ENCODE measurements at places on chromosomes 6 and 20.

GRCh38 chr6:14276071-14276470 is 158.5 kb downstream of the CD83 start:
- no peak for DNase-seq

- DNase-seq, result no peak
Measured at GRCh38 chr6:101259505-101259904, 134.0 kb upstream of the GRIK2 start.

DNA sequence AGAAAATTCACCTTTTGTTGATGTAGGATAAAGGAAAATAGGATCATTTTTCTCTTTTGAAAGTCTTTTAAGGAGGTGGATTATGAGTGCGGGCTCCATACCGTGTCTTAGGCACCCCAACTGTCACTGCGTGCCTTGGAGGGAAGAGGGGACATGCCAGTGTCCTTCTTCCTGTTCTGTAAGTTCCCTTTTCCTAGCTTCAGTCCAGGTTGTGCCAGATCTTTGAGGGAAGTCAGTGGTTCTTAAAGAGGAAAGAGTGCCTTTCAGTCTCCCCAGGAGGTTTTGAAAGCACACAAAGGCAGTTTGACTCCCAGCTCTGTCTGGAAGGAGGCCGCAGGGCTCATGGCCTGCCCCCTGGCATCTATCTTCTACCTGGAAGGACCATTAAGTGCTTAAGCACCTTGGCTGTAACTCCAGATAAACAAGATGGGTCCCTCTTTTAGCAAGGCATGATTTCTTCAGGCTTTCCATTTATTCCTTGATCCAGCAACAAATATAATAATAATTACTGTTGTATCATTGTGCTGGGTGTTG is 13.0 kb downstream of the EFCAB8 start:
- DNase-seq, result no peak

DNA sequence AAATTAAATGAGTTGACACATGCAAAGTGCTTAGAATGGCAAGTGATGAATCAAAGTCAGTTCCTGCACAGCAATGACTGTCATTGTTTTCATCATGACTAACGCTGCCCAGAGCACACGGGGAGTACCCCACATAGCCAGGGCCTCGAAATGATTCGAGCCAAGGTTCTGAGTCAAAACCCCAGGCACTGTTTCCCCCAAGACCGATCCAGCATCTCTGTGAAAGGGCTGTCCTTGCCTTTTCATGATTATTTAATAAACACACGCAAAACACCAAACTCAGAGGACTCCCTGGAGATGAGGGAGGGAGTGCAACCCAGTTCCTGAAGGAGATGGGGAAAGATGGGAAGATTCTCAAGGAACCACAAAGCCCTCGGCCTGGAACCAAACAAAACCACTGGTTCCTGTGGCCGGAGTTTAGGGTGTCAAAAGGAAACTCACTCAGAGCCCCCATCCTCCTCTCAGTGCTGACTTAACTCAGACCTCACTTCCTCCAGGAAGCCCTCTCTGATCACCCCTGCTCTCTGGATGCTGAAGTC is 3.8 kb downstream of the PREX1 start:
- no peak for DNase-seq

DNA sequence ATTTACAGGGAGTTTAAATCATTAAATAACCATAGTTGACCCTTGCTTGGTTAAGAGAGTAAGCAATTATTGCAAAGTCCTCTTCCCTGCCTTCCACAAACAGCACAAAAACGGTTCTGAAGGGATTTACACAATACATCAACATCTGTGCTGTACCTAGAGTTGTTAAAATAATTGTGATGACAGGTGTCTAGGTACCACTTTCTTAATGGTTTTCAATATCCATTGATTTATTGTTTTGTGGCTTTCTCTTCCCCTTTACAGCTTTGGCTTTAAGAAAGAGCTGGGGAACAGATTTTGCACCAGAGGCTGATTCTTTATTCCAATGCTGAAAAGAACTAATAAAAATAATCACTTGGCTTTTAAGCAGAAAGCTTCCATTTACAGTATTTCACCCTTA is 598 bp upstream of the SOX4 start:
- DNase-seq, result no peak

DNA sequence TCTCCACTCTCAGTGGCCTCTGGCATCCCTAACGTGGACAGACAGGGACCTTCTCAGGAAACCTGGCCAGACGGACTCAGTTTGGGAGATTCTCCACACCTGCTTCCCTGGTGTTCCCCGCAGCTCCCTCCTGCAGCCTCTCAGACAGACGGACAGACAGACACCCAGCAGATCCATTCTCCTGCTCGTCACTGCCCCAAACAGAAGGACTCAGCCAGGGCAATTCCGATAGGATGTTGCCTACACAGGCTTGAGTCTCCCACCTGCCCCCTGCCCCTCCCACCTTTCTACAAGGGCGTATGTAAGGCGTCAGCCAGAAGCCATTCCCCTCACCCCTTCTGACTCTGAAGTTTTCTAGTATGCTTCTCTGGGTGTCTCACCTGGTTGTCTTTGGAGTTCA is 428 bp downstream of the CCM2L start:
- no peak for DNase-seq

DNA sequence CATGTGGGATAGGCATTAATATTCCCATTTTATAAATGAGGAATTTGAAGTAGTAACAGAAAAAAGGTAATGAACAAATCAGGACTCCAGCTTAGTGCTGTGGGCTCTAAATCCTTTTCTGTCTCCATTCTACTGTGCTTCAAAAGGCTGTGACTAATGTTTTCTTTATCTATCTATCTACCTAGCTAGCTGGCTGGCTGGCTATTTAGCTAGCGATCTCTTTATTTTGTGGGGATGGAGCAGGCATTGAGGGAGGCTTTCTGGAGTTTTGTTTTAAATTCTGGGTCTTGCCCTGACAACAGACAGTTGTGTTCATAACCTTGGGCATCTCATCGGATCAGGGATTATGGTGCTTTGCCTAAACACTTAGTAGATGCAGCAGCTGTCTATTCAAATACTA is 139.2 kb downstream of the SOX4 start:
- DNase-seq, result no peak

DNA sequence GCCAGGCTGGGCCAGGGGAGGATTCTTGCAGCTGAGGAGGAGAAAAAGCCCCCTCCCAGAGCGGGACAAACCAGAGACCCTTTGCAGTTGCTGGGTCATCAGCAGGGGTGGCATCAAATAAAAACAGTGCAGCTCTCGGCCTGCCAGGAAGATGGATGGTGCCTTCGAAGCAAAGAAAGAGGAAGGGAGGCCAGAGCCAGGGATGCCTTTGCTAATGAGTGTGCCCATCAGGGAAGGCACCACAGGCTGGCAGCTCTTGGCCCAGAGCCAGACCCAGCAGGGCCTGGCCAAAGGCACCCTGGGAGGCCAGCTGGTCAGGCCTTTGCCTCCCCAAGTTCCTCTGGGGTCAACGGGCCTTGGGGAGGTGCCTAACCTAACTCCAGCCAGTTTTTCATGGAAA is 26.3 kb upstream of the ZNF318 start:
- no peak for DNase-seq

- DNase-seq, result no peak
Measured at GRCh38 chr6:105346052-105346451, 56.8 kb downstream of the PREP start.

- no peak for DNase-seq
Measured at GRCh38 chr6:119915971-119916370, 566.4 kb upstream of the MAN1A1 start.

DNA sequence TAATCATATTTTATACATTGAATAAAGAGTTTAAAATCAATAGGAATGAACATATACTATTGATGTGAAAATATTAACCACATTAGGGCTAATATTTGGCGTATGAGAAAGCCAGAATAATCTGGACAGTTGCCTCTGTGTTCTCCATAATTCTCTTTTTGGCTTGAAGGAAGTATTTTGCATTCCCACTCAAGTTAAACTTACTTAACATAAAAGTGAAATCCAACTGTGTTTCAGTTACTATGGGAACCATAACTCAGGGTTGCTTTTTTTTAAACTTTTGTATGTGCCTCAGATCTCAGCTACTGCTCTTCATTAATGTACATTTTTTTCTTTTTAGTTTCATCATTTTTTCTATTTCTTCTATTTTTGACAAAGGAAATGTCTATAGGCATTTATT is 479.8 kb downstream of the NKAIN2 start:
- DNase-seq, result no peak

DNA sequence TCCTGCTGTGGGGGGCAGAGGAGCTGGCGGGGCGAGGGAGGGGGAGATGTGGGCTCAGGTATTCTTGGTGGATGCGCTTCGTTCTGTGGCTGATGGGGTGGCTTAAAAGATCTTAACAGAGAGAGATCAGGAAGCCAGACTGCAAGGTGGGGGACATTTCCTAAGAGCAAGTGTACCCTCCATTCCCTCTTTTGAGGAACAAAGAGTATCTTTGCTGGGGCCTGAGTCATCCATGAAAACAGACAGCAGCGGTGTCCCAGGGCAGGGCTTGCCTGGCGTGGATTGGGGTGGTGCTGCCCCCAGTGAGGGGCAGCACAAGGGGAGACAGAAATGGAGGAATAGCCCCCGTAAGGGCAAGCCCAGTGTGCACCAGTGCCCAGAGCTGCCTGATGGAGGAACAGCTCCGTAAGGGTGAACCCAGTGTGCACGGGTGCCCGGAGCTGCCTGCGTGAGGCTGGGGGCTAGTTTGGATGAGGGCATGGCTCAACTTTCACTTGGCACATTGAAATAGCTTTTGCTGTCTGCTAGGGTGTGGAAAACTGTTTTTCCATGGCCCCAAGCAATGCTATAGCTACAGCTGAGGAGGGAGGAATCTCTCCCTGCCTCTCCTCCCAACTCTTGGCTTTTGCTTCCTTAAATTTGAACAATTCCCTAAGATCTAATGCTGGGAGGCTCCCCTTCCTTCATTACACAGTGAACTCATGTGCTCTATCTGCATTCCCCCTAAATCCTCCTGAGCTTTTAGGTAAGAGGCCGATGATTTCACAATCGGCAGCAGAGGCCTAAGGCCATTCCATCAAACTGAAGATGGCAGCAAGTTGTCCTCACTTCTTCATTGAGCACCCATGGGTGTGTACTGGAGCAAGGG is 12.9 kb downstream of the MAPK13 start:
- DNase-seq, result no peak

DNA sequence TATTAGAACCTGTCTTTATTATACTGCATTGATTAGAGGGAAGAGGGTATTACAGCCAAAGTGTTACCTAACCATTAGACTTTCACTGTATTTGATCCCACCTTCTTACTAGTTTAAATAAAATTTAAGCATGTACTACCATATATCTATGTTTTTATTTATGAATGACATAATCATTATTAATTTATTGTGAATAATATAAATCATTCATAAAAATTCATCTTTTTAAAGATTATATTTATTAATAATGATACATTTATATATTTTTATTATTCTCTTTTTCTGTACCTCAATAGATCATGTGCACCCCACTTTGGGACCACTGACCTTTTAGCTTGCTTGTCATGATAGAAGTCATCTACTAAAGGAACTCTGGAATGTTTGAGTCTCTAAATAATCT is 223.5 kb upstream of the MARCKS start:
- DNase-seq, result no peak

DNA sequence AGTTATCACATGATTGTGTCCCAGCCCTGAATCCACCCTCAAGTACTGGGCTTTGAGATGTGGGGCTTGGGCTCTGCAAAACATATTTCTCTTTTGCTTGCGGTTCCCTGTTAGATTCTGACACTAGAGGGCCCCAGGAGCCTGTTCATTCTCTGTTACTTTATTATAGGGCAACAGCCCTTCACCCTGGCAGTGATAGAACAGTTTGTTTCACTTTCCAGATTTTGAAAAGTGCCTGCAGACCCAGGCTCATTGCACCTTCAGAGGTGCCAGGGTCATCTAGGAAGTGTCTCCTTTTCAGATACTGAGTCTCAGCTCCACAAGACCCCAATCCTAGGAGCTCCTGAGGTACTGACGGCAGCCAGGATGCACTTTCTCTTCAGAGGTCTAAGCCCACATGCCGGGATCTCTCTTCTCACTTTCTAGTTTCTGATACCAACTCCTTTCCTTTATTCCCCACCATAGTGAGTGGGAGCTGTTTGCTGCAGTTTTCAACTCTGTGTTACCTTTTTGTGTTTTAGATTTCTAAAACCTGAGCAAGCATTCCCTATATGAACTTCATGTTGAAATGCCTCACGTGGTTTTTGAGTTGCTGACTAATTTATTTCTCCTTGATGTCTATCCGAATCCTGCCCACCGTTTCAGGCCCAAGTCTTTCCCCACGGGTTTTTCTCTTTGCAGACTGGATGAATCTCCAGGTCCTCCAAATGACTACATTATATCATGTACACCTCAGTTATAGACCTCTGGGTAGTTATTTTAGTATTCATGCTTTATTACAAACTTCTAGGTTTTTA is 10.9 kb downstream of the ABT1 start:
- DNase-seq, result peak; percentile 20
